Epithelial cell of proximal tubule (primary cell): ENCODE measurements at places on chromosomes 1 and 21. TPM values are rescaled to one million over a fixed set of nuclear protein-coding genes. Genes with fewer than 3 reads are reported as not detected.

RXFP4 gene
- not detected in 2 replicates for total RNA-seq

APCS gene
- not detected in 2 replicates for total RNA-seq

KCNJ10 gene
- total RNA-seq = not detected in 2 replicates

LGALS8 gene
- total RNA-seq = 30.3 and 47.3 TPM in 2 replicates

DNA sequence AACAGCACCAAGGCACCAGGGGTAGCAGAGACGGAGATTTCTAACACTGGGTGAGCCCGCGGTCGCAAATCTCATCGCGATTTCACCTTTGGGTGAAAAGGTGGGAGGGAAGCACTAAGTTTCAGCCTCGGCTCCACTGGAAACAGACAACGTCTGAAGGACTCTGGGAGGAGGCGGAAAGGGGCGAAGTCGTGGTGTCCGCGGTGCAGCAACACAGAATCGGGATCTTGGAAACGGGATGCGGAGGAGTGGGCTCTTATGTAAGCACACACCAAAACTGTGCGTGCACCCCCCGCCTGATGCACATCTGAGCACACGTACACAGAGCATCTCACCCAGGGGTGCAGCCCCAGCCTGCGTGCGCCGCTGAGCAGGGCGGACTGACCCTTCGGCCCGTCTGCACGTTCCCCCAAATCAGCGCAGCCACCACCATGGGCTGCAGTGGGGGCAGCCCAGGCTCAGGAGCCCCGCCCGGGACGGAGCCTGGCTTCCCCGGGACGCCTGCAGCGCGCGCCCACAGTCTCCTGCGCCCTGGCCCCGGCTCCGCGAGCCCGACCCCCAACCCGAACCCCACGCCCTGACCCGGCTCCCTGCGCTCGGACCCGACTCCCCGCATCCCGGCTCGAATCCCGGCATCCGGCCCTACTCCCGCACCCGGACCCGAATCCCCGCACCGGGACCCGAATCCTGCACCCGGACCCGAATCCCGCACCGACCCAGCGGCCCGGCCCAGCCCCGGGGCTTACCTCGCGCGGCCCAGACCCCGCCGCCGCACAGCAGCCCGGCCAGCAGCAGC is 670 bp downstream of the CLSTN1 start:
- no peak for DNase-seq

- no peak for DNase-seq
Observed at GRCh38 chr1:31912839-31913239, 25.3 kb downstream of the PTP4A2 start.

DNA sequence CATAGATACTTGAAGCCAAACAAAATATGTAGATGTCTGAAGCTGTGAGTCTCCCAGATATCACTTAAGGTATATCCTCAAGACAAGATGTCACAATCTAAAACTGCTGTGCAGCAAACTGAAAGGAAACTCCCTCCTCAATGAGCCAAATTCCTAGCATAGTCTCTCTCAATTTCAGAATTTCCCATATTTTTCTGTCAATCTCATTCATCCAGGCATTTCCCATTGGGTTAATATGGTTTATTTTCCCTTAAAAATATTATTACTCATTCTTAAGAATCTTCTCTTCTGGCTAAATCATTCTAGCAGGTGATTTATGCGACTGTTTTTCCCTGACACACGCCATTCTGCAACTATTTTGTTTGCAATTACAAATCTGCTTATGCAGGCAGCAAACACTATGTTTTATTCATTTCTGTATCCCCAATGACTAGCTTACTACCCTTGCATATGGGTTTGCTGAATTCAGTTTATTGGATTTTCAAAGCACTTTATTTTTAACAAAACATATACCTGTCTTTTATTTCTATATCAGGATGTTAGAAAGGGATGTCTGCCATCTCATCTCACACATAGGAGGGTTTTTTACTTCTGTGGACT is 69.9 kb downstream of the TNFSF4 start:
- DNase-seq = no peak
